ENCODE measurements at places on chromosomes 5 and 9.

DNA sequence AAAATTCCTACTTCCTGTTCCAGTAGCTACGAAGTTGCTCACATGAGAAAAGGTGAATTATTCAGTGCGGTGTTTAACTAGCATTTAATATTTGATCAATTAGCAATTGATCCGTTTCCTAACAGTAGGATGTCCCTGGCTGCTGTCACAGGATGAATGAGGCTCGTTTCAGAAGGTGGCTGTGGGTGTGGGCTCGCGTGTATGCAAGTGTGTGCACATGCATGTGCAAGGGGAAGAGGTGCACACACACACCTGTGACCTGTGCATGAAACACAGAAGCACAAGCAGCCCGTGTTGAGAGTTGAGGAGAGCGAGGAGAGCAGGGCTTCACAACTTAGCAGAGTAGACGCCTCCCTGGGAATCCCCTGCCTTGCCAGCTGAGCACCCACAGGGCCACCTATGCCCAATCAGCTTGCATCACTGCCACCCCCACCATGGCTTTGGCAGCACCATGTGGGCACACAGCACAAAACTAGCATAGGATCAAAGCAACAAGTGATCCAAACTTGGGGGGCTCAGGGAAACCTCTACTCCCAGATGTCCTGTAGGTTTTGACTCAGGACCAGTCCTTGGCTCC is 107.2 kb downstream of the C5orf15 start:
- no peak for DNase-seq

- no peak for DNase-seq
Observed at GRCh38 chr9:126304971-126305320, 21.7 kb upstream of the MVB12B start.

DNA sequence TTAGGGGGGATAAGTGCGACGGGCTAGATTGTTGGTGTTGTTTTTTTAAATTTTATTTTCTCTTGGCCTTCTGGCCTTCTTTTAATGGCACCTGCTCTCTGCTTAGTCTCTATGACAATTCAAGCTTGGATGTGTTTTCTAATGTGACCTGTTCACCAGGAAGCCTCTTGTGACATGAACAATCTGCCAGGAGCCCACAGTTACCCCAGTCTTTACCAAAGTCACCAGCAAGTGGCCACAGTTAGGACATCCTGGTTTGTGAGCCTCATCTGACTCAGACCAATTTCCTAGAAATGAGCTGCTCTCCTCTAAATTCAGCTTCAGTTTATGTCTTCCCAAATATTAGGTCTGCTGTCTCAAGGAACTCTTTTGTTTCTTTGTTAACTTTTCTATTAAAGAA is 135.8 kb downstream of the TLE4 start:
- DNase-seq: no peak

DNA sequence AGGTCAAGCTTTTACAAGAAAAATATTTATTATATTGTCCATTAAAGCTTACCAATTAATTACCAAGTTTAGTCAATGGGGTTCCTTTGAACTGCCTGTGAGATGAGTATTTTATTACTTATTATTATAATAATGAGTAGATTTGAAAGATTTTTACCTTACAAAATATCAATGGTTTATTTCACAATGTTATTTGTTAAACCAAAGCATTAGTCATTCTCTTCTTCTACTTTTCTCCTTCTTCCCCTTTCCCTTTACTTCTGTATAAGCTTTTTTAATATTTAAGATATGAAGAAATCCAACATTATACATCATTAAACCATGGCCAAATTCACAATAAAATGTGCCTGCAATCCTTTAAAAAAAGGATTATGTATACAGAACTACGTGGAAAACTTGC is 369.5 kb downstream of the ARL15 start:
- DNase-seq: no peak
